ENCODE measurements at places on chromosomes 12 and 14.

DNA sequence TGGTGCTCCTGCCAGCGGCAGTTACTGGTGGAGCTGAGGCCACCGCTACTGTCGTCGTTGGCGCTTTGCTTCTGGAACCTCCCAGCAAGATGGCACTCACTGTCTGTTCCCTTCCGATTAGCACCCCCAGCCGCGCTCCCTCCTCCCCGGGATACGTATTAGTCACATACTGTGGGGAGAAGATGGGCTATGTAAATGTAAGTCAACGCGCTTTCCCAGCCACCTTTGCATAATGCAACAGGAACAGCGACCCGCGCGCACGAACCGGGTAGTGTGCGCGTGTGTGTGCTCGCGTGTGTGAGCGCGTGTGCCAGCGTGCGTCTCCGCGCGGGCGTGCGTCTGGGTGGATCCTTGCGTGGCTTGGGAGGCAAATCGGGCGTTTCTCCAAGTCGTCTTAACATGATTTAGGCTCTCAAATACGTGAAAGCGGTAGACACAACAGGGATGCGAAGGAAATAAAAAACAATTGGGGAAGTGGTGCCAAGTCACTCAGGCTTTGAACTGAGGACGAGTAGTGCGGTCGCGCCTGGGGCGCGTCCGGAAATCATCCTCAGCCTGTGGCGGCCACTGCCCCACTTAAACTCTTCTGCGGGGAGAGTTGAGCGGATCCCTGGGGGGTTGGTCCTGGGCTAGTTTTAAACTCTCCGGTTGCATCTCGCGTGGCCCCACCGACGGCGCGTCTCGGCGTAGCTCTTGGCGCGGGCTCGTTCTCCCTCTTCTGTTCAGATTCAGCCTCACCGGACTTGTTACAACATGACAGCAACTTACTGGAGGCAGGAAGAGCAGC, 1.8 kb downstream of the FLRT2 start:
- DNase-seq = peak; percentile 21

DNA sequence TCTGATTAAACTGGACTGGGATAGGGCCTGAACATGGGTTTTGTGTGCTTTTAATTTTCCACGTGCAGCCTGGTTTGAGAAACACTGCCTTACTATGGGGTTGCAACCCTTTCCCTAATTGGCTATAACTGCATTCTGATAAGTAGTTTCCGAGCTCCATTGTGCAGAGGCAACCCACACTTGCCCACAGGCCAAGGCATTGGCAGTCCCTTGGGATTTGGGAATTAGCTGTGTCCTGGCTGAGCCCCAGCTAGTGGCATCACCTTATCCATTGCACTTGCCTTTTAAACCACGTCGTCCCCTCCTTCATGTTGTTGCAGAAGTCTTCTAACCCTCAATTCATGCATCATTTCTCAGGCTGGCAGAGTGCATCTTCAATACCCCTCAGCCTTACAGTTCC, 10.2 kb downstream of the VCPKMT start:
- DNase-seq = no peak

DNA sequence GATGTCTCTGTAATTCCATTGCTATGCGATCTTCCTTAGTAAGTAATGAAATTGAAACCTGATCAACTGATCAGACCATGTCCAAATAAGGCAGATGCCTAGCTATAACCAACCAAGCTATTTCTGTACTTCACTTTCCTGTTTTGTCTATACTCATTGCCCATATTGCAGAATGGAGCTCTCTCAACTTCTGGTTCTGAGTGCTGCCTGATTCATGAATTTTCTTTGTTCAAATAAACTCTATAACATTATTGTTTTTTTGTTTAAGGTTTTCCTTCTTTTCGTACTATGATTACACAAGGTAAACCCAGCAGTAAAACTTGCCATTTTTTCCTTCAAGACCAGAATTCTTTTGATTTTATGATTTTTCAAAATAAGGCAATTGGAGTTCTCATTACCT, 16.3 kb downstream of the COX16 start:
- DNase-seq = no peak

DNA sequence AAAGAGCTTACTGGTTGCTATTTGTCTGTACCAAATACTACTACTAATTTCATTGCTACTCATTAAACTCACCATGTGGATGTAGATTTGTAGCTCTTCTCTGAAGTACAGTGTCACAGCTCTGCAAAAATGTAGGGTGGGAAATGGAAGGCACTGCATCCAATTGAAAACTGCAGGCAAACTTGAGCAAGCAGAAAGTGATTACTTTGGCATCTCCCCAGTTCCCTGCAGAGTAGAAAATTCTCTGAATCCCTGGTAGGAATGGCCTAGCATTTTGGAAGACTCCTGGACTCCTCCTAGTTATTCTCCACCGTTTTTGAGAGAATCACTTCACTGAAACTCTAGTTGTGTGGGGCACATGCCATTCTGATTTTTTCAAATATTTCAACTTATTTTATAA, 239.1 kb downstream of the DIO2 start:
- DNase-seq = no peak

GRCh38 chr12:124536641-124537040, 30.8 kb downstream of the NCOR2 start:
- no peak for DNase-seq

DNA sequence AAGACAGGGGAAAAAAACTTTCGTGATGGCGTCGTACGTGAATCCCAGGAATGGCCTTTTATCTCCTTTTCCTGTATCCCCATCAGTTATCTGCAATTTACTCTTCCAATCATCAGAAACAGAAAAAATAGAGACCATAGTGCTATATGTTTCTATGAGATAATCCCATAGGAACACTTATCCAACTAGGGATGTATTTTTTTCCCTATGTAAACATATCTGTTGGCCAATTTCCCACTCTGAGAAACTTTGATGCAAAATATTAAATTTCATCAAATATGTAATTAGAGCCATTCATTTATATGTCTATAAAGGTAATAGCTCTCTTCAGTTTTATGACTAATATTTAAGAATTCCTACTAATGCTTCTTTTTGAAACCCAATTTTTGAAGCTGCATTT, at the start of gene OR4K13:
TSS of gene OR4K13 (minus strand) at position 101 of the 400 bp plus-strand sequence. CDS start 1,280 bp downstream, outside the sequence.
- no peak for DNase-seq

DNA sequence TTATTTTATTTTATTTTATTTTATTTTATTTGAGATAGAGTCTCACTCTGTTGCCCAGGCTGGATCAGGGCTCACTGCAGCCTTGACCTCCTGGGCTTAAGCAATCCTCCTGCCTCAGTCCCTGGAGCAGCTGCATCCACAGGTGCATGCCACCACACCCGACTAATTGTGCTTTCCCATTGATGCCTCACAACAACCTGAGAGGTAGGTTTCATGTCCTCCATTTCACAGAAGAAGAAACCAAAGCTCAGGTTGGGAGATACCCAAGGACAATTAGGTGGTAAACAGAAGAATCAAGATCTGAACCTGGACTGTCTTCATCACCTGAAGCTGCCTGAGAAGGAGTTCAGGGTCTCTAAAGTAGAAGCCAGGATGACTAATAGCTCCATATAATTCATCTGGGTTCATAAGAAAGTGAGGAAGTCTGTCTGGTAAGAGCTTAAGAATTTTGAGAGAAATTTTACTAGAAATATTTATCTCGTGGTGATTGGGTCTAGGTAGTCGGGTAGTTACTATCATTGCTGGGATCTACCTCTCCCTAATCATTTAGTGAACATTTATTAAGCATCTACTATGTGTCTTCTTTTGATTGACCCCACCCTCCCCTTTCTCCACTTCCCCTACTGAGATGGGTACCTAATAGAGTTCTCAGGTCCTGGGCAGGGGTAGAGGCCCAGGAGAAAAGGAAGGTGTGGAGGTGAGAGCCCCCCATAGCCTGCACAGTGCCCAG, 23.2 kb upstream of the ATP5MC2 start:
- no peak for DNase-seq

- DNase-seq = no peak
Measured at GRCh38 chr12:57958061-57958657, 16.8 kb downstream of the ATP23 start.

GRCh38 chr12:26188127-26188526, 7.2 kb upstream of the SSPN start:
- DNase-seq = no peak

DNA sequence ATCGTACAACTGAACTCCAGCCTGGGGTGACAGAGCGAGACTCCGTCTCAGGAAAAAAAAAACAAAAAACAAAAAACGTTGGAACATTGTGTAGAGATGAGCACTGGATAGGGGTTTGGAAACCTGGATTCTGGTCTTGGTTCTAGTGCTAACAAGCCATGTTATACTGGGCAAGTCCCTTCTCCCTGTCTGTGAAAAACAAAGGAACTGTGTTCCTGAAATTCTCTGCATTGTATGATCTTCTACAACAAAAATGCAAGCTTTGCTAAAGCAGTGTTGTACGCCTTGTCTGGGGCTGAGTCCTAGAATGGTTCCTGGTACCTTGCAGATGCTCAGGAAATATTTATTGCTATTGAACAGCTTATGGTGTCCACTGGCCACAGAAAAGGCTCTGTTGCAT, 13.4 kb downstream of the GPRC5D start:
- no peak for DNase-seq

GRCh38 chr12:118377021-118377883, 897 bp downstream of the SUDS3 start:
- DNase-seq = peak; percentile 27

DNA sequence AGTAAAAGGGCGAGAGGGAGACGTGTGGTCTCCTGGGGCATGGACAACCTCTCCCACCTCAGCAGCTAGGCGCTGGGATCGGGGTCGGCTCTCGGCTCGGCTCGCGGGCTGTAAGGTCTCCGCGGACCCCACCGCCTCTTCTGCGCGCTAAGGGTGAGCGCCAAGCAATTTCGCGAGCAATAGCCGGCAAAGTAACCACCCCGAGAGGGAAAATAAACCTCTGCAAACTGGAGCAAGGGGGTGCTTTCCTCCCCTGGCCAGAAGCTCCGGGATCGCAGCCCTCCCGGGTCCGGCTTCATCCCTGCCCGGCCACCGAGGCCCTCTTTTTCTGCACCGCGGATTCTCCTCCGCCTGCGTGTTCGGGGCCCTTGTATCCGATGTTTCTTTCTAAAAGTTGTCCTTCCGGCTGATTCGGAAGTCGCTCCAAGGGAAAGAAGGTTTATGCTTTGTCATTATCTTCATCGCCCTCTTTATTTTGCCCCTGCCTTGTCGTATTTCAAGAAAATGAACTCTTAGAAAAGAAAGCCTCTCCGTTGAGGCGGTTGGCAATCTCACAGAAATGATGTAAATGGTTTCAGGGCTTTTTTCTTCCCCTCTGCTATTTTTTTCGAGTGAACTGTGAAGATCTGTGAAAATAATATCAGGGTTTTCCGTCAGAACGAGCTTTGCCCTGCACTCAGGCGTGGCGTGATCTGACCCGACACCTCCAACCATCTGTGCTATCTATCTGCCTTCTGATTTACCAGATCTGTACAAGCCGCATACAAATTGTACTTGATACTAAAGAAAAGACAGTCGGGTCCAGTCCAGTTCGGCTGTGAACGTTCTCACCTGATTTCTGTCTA, 1.7 kb upstream of the SIX6 start:
- DNase-seq = no peak

DNA sequence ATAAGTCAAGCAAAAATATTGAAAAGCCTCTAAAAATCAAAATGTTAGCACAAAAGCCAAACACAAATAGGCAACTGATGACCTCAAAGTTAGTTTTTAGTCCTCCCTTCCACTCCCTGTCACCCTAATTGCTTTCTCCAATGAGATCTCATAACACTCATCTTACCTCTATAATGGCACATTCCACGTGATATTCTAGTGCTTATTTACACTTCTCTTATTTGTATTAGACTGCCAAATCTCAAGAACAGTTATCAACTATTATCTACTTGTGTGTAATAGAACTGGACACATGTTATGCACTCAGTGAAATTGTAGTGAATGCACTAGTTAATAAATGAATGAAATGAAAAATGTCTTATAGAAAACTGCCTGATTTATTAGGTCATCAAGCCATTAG, 55.5 kb upstream of the AVPR1A start:
- no peak for DNase-seq

GRCh38 chr14:20278414-20278813, 27.3 kb downstream of the TTC5 start:
- no peak for DNase-seq

- DNase-seq = peak; percentile 31
Measured at GRCh38 chr14:103880348-103881267, 33.2 kb upstream of the PPP1R13B start.

DNA sequence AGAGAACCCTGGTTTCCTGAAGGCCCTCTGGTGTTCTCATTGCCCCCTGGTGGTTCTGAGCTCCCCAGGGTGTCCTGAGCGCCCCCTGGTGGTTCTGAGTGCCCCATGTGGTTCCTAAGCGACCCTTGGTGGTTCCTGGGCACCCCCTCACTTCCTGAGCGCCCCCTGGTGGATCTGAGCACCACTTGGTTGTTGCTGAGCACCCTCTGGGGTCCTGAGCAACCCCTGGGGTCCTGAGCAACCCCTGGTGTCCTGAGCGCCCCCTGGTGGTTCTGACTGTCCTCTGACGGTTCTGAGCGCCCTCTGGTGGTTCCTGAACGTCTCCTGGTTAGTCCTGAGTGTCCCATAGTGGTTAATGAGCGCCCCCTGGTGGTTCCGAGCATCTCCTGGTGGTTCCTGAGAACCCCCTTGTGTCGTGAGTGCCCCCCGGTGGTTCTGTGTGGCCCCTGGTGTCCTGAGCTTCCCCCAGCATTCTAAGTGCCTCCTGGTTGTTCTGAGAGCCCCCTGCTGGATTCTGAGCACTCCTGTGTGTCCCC, 568.3 kb downstream of the TMEM121 start:
- no peak for DNase-seq

- DNase-seq = no peak
Measured at GRCh38 chr14:64931123-64931522, 11.4 kb downstream of the GPX2 start.

GRCh38 chr12:20040831-20041230, 327.5 kb upstream of the PDE3A start:
- no peak for DNase-seq

DNA sequence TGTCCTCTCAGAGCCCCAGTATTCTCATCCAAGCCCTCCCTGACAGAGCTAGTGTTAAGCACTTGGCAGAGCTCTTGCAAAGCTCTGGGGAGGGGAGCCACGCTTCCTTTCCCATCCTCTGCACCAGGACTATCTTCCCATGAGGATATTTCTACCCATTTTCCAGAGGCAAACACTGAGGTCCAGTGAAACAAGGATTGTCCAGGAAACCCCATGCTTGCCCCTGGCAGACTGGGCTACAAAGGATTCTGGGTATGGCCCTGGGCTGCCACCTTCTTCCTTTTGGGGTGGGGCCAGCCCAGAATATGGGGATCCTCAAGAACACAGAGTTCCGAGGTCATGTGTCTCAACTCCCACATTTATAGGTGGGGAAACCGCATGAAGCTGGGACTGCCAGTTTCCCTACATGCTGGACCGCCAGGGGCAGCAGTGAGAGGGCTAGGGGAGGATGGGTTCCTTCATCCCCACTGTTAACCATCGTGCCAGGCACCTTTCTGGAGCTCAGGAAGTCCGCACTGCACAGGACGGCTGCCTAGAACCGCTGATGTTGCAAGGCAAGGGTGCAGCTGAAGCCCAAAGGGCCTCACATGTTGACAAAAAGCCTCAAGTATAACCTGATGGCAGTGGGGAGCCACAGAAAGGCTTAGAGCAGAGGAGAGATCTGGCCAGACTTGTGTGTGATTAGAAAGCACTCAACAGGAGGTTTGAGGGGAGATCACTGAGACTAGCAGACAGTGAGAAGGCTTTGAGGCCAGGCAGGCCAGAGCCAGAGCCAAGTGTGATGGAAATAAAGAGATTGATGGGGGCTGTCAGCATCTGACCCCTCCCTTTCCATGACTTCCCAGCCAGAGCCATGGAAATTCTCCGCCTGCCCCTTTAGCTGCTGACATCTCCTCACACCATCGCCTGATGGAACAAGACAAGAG, 5.5 kb upstream of the CCDC85C start:
- DNase-seq = peak; percentile 57
